Urinary bladder (tissue), 4 donors: ENCODE measurements at places on chromosomes 6 and 20.

GRCh38 chr6:147891671-147892070, 383.2 kb downstream of the SAMD5 start:
- DNase-seq = no peak

- no peak for DNase-seq
These were observed 87.7 kb upstream of the FAM184A start for GRCh38 chr6:119166024-119166784.

GRCh38 chr6:94095961-94096360, 676.6 kb upstream of the EPHA7 start:
- DNase-seq = no peak

GRCh38 chr20:56925082-56925830, 296.1 kb downstream of the TFAP2C start:
- no peak for DNase-seq

GRCh38 chr20:17969278-17969883, 563 bp downstream of the MGME1 start:
- DNase-seq = no peak

DNA sequence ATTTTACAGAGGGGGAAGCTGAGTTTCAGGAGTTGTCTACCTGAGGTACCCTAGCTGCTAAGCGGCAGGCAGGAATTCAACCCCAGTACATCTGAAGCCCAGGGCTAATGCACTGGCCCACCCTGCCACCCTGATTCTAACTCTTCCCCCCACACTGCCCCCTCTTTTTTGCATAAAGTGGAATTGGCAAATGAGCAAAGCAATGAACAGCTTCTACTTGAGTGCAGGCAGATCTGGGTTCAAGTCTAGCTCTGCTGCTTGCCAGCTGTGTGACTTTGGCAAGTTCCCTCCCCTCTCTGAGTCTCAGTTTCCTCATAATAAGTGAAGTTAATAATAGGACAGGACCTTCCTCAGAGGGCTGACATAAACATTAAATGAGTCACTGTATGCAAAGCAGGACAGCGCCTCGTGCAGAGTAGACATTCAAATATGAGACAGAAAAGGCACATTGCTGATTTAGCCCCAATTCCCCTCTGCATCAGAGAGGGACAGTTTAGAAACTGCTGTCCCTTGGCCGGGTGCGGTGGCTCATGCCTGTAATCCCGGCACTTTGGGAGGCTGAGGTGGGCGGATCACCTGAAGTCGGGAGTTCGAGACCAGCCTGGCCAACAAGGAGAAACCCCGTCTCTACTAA, 4.7 kb downstream of the ADA start:
- no peak for DNase-seq

DNA sequence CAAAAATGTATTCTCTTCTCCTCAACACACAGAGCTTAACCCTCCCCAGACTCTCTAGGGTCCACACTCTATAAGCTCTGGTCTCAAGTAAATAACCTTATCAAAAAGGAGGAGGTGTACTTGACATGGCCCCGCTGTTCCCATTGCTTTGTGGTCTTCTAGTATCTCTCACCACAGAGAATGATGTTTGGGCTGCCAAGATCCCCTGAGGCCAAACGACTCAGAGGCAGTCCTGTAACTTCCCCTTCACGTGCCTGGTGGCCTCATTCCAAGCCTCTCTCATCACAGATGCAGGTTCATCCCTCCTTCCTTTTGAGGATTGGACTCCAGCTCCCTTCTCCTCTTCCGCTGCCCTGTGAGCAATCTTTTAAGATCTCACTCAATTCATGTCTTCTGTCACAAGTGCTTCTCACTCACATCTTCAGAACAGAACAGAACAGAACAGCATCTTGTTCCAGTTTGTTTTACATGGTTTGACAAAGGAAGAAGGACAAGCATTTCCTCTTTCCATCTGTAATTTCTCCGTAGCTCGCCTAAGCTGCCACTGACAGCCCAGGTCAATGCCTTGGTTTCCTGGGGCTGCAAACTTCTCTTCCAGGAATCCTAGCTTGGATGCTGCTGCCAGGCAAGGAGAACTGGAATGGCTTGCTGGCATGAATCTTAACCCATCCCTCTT, 541.5 kb downstream of the CD83 start:
- DNase-seq = no peak

DNA sequence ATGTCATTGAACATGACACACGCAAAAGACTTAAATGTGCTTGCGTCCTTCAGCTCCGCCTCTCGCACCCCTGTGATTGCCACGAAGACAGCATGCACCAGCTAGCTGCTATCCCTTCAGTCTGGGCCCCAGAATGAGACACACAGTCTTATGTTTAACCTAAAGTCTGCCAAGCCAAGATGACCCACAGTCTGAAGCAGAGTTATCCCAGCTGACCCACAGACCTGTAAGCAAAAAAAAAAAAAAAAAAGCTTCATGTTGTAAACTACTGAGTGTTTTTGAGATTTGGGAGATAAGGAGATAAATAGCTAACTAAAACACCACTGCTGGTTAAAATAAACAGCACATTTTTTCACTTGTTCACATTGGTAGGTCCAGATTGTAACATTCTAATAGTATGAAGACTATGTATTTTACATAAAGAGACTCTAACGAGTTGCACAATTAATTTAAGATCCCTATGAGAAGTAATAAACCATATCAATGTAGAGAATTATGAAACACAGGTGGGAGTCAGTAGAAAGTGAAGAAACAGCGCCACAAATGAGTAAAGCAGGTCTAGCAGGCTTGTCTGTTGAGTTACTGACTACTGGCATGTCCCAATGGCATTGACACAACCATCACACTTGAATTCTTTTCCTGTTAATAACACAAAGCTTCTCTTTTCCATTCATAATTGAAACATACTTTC, 47.4 kb upstream of the CCDC28A start:
- no peak for DNase-seq
